ENCODE measurements at places on chromosomes 16 and 17.

DNA sequence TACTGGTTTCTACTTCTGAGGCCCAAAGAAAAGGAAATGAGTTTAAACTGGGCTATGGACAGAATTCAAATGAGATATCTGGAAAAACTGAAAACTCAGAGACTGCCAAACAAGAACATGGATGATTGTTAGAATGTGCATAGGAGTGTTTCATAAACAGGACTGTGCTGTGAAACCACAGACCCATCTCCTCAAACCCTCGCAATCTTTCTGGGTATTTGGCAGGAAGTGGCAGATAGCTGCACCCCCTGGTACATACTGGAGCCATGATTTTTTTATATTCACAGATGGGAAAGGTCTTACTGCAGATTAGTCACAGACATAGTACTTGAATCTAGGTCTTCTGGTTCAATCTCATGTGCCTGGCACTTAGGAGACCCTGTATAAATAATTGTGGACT is 145.0 kb downstream of the CCDC182 start:
- DNase-seq, result peak; percentile 43

GRCh38 chr17:9676820-9677310 is 31.5 kb downstream of the USP43 start:
- no peak for DNase-seq

- no peak for DNase-seq
Measured at GRCh38 chr17:56948491-56948890, 12.4 kb downstream of the COIL start.

- DNase-seq, result no peak
Measured at GRCh38 chr16:6880263-6880662, 452.4 kb upstream of the RBFOX1 start.

DNA sequence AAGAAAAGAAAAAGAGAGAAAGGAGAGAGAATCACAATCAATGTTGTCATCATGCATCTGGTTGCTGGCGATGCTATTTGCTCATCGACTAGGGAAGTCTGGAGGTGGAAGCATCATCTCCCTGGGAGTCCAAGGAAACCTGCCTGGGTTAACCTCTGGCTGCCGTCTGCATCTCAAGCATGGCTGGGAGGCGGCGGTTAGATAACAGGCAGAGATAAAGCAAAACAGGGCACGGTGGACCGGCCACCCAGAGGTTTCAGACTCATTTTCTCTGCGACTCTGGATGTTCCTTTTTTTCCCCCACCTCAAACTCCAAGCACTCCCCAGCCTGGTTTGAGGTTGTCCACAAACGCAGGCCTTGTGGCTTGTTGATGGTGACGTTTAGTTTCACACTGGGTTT is 161.2 kb downstream of the ENGASE start:
- DNase-seq, result no peak

DNA sequence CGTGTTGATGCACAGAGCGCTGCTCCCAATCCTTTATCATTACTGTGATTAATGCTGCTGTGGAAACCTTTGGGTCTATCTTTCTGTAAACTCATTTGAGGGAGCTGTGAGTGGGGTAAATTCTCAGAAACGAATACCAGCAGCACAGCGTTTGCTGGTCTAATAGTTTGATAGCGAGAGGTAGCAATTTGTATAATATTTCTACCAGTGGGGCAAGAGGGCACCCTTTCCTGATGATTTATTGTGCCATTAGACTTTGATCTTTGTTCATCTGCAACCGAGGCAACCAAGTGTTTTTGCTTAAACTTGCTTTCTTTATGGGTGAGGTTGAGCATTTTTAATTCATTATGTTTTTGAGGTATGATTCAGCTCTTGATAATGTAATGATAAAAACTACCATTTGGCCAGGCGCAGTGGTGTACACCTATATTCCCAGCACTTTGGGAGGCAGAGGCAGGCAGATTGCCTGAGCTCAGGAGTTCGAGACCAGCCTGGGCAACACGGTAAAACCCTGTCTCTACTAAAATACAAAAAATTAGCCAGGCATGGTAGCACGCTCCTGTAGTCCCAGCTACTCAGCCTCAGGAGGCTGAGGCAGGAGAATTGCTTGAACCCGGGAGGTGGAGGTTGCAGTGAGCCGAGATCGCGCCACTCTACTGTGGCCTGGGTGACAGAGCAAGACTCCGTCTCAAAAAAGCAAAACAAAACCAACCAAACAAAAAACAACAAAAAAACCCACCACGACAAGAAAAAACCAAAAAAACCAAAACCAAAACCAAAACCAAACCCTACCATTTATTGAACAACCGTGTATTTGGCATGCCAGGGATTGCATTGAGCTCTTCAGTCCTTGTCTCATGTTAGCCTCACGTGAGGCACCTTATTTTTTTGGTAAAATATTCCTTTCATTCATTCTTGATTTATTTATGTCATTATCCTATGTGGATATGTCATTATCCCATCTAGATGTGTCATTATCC is 81.5 kb downstream of the PLCG2 start:
- DNase-seq, result no peak

DNA sequence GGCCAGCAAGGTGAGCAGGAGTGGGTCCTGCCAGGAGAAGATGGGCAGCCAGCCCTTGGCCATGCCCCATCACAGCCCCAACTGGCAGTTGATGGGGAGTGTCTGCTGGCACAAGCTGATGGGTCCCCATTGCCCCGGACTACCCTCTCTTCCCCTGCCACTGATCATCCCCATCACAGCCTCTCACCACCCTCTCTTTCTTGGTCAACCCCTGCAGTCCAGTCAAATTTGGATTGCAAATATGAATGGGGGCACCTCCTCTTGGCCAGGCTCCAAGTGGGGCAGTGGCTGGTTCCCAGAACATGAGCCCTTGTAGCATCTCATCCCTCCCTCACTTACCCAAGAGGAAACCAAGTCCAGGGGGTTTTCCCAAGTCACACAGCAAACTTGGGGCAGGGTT is 17.4 kb downstream of the SEZ6 start:
- DNase-seq, result no peak

DNA sequence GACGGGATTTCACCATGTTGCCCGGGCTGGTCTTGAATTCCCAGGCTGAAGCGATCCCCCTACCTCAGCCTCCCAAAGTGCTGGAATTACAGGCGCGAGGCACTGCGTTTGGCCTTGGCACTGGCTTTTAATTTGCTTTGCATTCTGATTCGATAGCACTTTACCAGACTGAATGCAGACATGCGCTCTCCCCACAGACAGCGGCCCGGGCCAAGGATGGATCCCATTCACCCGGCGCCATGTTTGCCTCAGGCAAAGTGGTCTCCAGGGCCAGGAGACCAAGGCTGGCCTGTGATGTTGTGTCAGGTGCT is 41.7 kb downstream of the DHRS7B start:
- DNase-seq, result no peak

DNA sequence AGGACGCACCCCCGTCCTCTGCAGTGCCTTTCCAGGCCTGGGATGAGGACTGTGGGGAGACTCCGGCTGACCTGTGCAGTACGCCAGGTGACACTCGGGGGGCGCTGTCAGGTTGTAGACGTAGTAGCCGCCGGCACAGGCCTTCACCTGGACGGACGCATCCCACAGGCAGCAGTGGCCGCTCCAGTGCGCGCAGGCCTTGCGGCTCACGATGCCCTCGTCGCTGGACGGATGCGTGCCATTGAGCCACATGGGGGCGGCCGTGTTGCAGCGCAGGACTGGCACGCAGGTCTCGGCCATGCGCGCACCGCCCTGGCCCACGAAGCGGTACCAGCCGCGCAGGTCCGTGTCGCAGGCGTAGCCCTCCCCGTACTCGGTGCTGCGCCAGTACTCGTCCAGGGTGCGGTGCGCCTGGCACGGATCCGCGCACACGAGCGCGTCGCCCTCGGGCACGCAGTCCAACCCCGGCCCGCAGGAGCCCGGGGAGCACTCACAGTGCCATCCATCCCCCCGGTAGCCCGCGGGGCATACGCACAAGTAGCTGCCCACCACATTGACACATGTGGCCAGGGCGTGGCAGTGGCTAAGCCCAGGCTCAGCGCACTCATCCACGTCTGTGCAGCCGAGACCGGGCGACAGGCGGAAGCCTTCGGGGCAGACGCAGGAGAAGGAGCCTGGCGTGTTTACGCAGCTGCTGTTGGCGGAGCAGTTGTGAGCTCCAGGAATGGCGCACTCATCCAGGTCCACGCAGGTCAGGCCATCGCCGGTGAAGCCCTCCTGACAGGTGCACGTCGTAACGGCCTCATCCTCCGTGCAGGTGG is 3.9 kb downstream of the UMOD start:
- DNase-seq, result no peak

All from T-cell (primary cell).